Heart left ventricle (tissue), 16 donors: ENCODE measurements at places on chromosomes 12 and 14.

GRCh38 chr14:54333511-54333910 lies 63.3 kb upstream of the CDKN3 start:
- no peak for DNase-seq

GRCh38 chr14:47246367-47246766 lies 429.0 kb downstream of the MDGA2 start:
- no peak for DNase-seq

- no peak for DNase-seq
These were observed 273.7 kb downstream of the SLC6A15 start for GRCh38 chr12:84638811-84639368.

GRCh38 chr14:28608851-28609828 lies 157.4 kb upstream of the FOXG1 start:
- DNase-seq = no peak

- DNase-seq = no peak
These were observed 70.5 kb downstream of the TRIM9 start for GRCh38 chr14:51024377-51024776.

DNA sequence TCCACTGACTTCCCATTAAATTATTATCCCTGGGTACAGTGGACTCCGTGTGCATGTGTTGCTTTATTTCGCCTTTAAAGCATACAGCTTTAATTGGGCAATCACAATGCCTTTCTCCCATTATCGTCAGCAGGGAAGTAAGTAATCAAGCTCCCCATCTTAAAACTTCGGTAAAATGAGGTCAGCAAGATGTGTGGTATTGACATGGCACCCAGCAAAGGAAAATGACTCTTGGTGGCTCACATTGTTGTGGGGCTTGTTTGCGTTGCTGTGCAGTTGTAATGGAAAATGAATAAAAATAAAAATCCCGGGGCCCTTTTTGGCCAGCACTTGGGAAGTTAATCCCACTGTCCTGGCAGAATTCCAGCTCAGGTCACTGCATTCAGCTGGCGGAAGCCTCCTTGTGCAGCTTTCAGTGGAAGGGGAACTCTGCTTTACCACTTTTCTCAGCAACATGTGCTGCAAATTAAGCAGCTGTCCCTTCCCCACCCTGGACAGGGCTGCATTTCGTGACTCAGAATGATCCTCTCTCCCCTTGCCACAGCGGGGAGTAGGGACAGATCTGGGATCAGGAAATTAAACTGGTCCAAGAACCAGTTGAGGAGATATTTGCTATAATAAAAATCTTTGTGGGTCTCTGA lies 13.9 kb upstream of the ATP2A2 start:
- peak; percentile 73 for DNase-seq

DNA sequence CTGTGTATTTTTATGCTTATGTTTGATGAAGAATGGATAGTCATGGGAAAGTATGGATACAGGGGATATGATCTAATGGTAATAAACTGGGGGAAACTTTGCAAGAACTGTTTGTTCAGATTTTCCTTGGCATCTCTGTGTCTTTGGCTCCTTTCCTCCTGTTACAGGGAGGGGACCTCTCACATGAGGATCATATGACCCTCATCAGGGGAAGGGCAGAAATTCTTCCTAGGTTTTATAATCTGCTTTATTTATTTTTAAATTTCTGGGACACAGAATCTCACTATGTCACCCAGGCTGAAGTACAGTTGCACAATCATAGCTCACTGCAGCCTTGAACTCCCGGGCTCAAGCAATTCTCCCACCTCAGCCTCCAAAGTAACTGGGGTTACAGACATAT lies 526.5 kb downstream of the CCER1 start:
- no peak for DNase-seq

GRCh38 chr12:32198555-32198954 lies 91.9 kb downstream of the BICD1 start:
- no peak for DNase-seq

DNA sequence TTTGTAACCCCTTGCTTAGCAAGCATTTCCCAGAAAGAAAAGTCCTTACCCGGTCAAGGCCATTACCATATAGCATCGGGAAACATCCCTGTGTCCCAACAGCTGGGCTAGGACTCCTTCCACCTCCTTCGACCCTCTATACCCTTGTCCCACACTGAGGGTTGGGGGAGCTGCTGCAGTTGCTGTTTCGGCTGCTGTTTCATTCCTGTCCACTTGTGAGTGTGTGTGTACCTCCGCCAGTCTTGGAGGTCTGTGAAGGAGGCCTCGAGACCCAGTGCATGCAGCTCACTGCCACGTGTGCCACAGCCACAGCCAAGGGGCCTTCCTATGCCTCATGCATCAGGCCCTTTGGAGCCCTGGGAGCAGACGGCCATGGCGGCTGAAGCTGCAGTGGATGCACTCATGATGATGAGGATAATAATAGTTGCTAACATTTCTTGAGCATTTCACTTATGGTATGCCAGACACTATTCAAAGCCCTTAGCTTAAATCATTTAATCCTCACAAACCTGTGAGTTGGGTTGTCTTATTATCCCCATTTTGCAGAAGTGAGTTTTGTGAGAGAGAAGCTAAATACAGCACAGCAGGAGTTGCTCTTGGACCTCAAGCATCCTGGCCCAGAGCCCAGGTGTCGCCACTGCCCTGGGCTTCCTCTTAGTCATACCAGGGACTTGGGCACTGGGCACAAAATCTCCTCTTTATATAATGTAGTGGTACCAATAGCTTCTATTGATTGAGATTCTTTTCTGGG lies 156.5 kb downstream of the PRKCH start:
- DNase-seq = peak; percentile 85

GRCh38 chr12:3617565-3617964 lies 126.6 kb downstream of the PRMT8 start:
- DNase-seq = no peak

- peak; percentile 71 for DNase-seq
These were observed 10.0 kb upstream of the GPR19 start for GRCh38 chr12:12705838-12706520.
